ENCODE measurements at places on chromosomes 1 and 21.

DNA sequence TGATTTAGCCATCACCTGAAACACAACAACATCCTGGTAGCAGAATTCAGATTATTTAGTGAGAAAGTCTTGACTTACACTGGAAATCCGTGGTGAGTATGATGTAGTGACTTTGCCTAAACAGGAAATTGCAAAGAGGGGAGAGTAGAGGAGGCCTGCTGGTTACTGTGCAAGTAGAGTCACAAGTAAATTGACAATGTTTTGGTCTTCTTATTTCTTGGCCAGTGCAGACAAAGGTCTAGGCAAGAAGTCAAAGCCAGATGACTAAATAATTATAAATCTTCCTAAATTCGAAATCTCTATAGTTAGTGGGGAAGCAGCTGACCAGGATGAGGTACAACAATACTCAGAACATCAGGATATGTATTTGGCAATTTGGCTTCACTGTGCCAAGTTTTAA is 159.5 kb upstream of the KCTD3 start:
- no peak for DNase-seq

DNA sequence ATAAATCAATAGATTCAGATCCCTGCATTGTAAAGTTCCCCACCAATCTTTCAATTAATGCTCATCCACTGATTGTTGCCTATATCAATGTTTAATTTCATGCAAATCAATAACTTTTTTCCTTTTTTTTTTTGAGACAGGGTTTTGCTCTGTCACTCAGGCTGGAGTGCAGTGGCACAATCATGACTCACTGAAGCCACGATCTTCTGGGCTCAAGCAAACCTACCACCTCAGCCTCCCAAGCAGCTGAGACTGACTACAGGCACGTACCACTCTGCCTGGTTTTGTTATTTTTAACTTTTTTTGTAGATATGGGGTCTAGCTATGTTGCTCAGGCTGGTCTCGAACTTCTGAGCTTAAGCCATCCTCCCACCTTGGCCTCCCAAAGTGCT is 25.7 kb downstream of the DIO1 start:
- DNase-seq, result peak; percentile 9

DNA sequence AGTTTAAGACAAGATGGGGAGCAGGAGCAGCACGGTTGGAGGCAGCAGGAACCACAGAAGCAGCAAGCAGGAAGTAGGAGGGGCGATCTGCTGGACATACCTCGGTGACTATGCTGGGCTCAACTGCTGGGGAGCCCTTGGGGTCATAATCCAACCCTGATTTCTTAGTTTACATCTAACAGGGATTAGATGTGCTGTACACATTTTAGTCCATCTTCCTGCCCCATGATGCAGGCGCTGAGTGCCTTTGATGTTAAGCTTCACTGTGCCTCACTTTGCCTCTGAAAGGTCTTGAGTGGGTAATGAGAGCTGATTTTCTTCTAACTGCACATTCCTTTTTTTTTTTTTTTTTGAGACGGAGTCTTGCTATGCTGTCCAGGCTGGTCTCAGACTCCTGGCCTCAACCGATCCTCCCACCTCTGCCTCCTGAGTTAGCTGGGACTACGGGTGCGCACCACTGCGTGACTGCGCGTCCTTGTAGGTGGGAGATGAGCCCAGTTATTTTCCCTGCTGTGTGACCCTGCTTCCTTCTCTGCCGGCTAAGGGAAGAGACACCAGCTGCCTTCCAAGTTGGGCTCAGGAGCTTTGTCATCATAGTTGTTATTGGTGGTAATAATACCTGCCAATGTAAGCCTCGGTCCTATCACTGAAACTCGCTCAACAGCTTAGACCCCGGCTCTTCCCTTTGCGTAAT is 1.1 kb upstream of the RCAN3 start:
- DNase-seq, result no peak

DNA sequence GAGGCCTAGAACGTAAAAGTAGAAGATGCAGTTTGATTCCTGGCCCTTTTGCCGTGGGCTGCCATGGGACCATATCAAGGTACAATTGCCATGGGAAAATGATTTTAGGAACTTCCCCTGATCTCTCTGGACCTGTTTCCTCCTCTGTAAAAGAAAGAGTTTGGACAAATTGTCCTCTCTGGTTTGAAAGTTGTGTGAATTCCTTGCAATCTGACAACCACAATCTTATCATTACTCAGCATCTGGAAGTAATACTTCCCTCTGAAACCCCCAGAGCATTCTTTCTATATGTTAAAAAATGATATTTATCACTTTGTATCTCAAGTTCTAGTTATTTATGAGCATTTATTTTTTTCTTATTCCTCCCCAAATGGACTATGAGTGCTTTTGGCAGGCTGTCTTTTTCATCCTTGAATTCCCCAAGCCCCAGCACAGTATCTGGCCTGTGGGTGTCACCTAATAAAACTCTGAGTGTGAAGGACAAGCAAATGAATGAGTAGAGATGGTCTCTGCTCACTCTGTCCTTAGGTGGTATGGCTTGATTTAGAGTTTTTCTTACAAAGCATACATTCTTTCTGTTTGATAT is 181.1 kb downstream of the DYRK1A start:
- no peak for DNase-seq

DNA sequence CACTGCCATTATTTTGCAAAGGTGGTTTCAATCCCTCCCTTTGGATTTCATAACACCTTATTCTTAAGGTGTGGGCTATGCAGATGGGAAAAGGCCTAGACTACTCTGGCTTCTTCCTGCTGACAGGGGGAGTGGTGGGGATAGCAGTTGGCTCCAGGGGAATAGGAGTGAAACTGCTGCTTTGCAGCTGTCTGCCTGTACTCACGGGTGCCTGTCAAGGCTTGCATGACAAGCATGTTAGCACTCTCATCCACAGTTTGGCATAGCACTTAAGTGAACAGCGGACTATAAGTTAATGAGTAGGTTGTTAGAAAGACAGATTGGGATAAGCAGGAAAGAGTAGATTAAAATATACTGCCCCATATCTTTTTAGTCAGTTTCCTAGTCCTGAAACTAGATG is 287.5 kb upstream of the DAB1 start:
- no peak for DNase-seq

DNA sequence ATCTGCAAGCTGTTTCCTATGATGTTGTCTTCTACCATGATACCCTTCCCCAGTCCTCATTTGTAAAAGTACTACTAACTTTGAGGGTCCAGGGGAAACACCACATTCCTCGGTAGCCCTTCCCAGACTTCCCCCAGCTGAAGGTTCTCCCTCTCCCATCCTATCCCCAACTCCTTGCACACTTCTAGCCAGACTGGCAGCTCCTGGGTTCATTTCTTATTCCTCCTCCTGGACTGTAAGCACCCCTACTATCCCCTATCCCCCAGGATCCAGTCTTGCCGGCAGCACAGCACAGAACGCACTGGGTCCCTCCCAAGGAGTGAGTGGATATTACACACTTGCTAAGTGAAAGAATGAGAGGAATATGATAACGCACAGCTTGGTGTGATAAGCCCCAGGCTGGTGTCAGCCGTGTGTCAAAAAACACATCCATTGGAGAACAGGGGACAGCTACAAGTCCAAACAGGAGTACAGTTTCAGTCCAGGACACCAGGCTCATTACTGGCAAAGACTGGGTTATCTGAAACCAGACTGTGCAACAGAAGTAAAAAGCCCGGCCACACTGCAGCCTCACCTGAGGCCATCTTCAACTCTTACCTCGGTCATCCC is 100.2 kb downstream of the SSBP3 start:
- DNase-seq, result no peak

DNA sequence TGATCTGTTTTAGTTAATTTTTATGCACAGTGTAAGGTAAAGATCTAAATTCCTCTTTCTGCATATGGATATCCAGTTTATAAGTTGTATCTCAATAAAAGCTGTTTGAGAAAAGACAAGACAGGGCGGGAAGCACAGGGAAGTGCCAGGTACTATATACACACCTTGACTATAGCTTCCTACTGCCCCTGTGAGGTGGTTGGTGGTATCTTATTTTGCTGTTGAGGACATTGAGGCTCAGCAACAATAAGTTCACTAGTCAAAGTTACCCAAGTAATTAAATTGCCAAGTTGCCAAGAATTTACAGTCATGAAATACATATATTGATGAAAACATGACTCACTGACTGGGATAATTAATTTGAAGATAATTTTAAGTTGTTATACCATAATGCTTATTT is 109.1 kb downstream of the CD247 start:
- no peak for DNase-seq

GRCh38 chr1:52595061-52595460 is 7.1 kb upstream of the GPX7 start:
- DNase-seq, result no peak

DNA sequence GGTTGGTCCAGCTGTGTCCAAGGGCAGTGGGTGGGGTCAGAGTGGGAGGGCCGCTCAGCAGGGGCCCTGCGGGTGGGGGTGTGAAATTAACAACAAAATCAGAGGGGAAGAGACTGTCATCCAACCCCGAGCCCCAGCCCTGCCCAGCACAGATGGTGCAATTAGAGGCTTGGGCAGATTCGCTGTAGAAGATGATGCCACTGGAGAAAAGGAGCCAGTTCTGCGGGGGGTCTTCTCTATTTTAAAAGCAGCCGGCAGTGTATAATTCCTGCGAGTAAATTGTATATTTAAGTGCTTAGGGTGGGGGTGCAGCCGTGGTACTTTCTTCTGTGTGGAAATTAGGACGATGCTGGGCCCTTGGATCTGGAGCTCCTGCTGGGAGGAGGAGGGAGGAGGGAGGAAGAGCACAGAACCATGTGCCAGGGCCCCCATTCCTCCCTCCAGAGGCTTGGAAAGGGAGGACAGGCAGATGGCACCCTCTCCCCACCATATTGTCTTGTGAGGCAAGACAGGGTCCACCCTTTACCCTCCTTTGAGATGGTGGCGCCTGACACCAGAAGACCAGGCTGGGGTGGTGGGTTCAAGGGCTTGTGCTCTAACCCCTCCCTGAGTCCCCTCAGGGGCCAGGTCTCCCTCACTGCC is 89.2 kb downstream of the ACTL8 start:
- no peak for DNase-seq

GRCh38 chr1:204464701-204465100 is 29.9 kb downstream of the PIK3C2B start:
- DNase-seq, result no peak

- DNase-seq, result no peak
Measured at GRCh38 chr1:32900956-32901822, at the start of gene TMEM54. TMEM54 (minus strand) TSS chr1:32901389; CDS start chr1:32901238, 151 bp downstream.

DNA sequence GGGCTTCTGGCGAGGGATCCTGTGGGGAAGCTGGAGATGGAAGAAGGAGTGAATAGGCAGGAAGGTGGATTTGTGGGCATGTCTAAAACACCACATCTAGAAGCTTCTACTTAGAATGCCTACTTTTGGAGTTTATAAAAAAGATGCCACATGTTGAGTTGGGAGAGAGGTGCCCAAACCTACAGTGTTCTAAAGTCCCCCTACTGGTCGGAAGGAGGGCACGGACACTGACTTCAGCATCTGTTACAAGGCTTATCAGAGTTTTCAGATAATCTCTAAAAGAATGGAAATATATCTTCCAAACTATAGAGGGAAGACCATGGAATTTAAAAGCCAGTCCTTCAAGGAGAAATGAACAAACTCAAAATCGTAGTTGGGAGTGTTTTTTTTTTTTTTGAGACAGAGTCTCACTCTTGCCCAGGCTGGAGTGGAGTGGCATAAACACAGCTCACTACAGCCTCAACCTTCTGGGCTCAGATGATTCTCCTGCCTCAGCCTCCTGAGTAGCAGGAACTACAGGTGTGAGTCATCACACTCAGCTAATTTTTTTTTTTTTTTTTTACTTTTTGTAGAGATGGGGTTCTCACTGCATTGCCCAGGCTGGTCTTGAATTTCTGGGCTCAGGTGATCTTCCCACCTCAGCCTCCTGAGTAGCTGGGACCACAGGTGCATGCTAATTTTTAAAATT is 14.8 kb downstream of the IBA57 start:
- DNase-seq, result no peak

DNA sequence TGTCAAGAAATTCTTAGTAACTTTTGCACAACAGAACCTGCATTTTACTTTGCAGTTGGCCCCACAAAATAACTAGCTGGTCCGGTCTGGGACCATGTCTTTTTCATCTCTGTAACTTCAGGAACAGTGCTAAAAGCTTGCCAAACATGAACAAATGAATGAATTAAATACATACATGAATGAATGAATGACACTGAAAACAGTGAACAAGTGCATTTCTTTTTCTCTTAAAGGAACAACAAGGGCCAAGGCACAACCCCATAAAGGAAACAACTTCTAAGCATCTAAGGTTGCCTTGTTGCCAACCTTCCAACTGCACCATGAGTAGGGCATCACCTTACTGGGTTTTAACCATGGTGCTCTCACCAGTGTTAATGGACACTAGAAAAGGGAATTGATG is 534.4 kb upstream of the PKN2 start:
- DNase-seq, result no peak

- no peak for DNase-seq
Measured at GRCh38 chr1:84133479-84133878, 10.6 kb upstream of the PRKACB start.

- no peak for DNase-seq
Measured at GRCh38 chr1:178683291-178683690, 41.8 kb upstream of the RALGPS2 start.

- DNase-seq, result no peak
Measured at GRCh38 chr1:86616871-86617270, 70.0 kb downstream of the CLCA4 start.

- DNase-seq, result no peak
Measured at GRCh38 chr1:47593598-47594285, 155.9 kb downstream of the FOXD2 start.

GRCh38 chr1:54096227-54096876 is 42.9 kb downstream of the TCEANC2 start:
- no peak for DNase-seq

GRCh38 chr1:234915924-234916675 is 212.5 kb downstream of the TOMM20 start:
- DNase-seq, result no peak

GRCh38 chr1:45008076-45008475 is 3.0 kb downstream of the HECTD3 start:
- no peak for DNase-seq

Data from stimulated activated CD4-positive, alpha-beta T cell treated with anti-CD3 and anti-CD28 coated beads, Interleukin-12 subunit alpha, Interleukin-12 subunit beta, amount 100 ng/mL, for 48 hours (primary cell).